Mammary epithelial cell (primary cell): ENCODE measurements at places on chromosomes 6 and 20. TPM values are rescaled to one million over a fixed set of nuclear protein-coding genes. Genes with fewer than 3 reads are reported as not detected.

Gene B3GALT4
- polyA plus RNA-seq, result 1.1 TPM

Gene OOEP
- polyA plus RNA-seq, result not detected

Gene SNAP25
- polyA plus RNA-seq, result not detected

Gene TRIM38
- 3.4 TPM for polyA plus RNA-seq

DNA sequence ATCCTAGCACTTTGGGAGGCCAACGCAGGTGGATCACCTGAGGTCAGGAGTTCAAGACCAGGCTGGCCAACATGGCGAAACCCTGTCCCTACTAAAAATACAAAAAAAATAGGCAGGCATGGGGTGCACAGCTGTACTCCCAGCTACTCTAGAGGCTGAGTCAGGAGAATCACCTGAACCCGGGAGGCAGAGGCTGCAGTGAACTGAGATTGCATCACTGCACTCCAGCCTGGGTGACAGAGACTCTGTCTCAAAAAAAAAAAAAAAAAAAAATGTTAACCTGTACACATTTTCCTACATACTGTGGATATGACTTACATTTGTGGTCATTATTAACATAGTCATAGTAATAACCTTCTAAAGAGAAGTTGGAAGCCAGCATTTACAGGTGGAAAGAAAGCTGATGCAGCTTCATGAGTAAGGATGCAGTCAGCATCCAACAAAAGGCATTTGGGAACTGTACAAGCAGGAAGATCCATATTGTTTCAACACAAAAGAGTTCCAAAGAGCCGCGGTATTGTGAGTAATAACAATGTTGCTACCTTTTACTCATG lies 186.2 kb downstream of the GPX5 start:
- peak; percentile 95 for DNase-seq

DNA sequence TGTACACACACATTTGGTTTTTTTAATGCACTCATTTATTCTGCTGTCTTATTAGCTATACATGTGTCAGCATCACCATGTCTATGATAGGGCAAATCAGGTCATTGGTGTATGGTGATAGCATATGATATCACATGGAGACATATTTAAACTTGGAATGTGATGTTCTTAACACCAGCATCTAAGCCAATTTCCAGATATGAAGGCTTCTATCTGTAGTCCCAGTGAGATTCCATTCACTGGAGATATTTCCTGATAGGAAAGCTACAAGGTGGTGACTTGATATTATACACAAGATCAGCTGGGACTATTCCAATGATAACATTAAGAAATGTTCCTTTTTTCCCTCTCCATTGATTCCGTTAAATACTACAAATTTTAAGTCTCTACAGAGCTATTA lies 89.3 kb downstream of the TASP1 start:
- no peak for DNase-seq

- peak; percentile 17 for DNase-seq
These were observed 51.1 kb downstream of the KCTD20 start for GRCh38 chr6:36493859-36494258.

- no peak for DNase-seq
These were observed 395.9 kb downstream of the PREX1 start for GRCh38 chr20:48431653-48432493.

DNA sequence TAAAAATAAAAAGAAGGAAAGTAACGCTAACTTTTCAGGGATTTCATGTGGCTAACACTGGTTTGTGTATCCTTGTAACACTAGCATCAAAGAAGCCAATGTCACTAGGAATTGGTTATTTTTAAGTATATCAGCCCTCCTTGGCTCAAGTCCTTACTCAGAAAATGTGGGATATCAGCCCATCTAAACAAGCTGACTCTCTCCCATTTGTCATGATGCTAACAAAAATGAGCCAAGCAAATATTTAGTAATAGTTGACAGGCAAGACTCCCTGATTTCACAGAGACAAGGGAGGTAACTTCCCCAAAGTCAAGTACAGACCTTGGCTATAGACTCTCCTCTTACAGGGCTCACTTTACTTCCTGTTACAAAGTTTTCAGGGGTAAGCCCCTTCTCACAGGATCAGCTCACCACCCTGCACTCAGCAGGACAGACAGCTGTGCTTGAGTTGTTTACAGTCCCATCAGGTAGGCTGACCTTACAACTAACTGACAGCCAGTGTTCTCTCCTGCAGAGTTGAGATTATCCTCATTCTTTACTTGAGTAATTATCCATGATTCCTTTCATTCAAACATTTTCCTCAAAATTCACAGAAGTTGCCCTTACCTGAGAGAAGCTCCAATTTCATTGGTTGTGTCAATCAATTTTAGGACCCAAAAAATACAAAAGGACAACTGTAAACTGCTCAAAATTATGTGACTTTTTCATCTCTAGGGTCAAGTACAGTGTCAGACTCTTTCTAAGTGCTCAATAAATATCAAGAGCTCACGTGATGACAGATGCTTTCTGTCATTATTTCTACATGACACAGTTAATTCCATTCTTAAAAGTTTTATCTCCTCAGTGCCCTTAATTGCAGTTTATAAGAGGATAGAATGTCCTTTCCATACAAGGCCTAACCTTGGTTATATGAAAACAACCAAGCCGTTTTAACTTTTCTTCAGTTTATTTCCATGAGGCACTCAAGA lies 38.1 kb upstream of the BMP5 start:
- no peak for DNase-seq

GRCh38 chr6:142966294-142966693 lies 21.3 kb upstream of the HIVEP2 start:
- DNase-seq, result no peak

- DNase-seq, result no peak
These were observed 54.4 kb downstream of the KIZ start for GRCh38 chr20:21180248-21180647.

DNA sequence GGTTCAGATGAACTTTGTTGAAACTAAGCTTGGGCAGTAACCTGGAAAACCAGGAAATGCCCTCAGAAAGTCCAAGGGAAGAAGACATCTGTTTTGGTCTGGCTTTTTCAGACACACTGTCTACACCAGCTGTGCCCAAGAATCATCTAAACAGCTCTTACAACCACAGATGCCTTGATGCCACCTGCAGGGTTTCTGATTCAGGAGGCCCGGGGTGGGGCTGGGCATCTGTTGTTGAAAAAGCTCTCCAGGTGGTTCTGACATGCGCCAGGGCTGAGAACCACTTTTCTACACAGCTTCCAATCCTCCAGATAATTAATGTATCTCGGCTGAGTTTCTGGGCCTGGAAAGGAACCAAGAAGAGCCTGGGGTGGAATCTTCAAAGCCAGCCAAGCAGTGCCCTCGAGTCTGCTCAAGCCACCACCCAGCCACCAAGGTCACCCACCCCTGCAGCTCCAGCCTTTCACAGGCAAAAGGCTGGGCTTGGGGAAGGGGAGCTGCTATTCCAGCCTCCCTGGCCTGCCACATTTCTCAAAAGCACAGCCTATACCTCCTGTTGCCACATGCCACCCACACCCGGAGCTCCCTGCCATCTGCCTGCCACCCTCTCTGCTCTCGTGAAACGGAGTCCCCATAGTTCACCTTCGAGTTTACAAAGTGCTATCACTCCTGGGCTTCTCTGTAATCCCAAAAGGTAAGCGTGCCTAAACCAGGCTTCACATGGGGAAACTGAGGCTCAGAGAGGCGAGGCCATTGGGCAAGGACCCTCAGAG lies 9.4 kb downstream of the MDGA1 start:
- no peak for DNase-seq

DNA sequence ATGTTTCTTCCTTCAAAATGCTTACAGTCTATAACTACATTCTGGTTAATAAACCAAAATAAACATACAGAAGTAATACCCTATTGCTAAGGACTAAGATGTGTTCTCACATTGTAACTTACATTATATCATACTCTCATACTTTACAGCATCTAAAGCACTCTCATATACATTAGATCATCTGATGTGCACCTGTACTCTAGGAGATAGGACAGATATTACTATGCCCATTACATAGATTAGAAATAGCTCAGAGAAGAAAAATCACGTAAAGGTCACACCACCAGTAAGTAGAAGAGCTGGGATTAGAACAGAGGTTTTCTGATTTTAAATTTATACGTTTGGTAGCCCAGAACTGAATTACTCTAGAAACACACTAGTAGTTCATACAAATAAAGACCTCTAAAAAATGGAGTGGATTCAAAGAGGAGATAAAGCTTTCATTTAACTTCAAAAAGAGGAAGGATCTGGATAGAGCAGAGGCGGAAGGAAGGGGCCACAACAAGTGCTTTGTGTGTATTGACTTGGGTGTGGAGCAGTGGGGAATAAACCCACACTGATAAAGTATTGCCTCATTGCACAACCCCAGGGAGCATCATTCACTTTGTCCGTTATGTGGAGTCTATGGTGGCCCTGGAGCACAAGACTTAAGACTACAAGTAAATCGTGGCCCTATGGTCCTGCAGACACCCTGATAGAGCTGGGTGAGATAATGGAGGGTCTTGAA lies 30.9 kb downstream of the SLC2A12 start:
- no peak for DNase-seq

DNA sequence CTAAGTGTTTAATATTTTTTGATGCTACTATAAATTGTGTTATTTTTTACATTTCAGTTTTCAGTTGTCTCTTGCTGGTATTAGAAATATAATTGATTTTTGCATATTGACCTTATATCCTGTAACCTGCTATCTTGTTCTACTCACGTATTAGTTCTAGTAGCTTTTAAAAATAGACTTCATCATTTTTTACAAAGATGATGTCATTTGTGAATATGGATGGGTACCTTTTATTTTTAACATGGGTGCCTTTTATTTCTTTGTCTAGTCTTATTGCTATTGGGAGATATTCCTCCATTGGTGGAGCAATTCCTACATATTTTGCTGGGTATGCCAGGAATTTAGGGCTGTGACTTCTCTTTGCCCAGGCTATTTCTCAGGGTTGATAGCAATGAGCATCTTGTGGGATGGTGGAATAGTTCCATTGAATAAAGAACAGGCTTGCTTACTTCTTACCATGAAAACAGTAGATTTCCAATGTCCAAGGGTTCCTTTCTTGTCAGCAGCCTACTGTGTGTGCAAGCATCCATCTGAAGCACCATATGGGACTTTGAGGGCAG lies 149.7 kb downstream of the CARMIL1 start:
- no peak for DNase-seq

DNA sequence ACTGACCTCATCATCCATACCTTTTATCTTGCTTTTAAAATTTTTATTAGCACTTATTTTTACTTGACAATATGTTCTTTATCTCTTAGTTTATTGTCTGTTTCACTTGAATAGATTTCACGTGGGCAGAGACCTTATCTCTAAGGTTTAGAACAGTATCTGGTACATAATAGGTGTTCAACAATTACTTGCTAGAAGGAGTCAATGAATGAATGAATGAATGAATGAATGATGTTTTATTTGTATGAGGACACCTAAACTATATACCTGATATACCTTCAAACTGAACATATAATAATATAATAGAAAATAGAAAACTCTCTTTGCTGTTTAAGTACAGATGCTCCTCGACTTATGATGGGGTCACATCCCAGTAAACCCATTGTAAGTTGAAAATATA lies 412.6 kb downstream of the CDKAL1 start:
- no peak for DNase-seq

- no peak for DNase-seq
These were observed 334.5 kb upstream of the NT5E start for GRCh38 chr6:85115376-85115775.

DNA sequence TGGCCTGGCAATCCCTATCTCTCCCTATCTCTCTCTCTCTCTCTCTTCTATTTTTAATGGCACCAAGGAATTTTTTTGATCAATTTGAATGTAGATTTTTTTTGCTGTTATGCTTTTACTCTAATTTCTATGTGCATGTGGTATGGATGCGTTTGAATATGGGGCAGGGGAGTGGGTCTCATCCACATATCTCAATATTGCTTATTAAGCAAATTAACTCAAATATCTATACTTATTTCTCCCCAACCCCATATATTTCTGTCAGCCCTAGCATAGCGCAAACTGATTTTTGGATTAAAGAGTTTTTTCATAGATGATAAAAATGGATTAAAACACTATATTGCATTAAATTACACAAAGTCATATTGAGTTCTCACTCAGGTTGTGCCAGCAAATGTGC lies 210.2 kb downstream of the KHDRBS2 start:
- DNase-seq, result no peak

DNA sequence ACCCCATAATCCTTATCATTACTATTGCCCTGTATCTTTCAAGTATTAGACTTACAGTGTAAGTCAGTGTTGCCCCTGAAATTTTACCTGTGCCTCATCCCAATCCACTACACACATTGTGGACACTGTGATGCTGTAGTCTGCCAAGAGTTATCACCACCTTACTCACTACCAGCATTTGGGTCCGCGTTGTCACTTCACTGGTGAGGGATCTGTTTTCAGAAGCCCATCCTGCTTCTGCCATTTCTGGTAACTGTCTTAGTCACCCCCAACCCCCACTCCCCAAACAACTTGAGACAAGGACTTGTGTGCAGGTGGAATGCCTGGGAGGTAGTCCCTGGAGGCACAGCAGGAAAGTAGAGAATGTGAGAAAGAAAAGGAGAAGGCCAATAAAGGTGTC lies 6.0 kb upstream of the RAB44 start:
- no peak for DNase-seq

DNA sequence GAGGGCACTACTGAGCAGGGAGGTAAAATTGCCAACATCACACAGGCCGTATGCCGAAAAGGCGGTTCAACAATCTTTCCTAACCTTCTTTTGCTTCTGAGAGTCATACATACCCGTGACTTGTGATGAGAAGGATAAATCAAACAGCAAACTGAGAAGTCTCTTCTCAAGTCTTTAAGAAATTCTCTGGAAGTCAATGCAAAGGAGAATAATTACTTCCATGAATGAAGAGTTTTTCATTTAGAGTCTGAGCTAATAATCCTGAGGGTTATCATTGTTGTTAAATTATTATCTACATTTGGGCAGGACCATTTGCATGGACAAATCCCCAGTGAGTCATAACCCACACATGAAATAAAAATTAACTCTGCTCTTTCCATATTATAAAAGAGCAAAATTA lies 22.4 kb upstream of the ILRUN start:
- DNase-seq, result no peak

- peak; percentile 90 for DNase-seq
These were observed 164.4 kb downstream of the SIM1 start for GRCh38 chr6:100300221-100300736.

DNA sequence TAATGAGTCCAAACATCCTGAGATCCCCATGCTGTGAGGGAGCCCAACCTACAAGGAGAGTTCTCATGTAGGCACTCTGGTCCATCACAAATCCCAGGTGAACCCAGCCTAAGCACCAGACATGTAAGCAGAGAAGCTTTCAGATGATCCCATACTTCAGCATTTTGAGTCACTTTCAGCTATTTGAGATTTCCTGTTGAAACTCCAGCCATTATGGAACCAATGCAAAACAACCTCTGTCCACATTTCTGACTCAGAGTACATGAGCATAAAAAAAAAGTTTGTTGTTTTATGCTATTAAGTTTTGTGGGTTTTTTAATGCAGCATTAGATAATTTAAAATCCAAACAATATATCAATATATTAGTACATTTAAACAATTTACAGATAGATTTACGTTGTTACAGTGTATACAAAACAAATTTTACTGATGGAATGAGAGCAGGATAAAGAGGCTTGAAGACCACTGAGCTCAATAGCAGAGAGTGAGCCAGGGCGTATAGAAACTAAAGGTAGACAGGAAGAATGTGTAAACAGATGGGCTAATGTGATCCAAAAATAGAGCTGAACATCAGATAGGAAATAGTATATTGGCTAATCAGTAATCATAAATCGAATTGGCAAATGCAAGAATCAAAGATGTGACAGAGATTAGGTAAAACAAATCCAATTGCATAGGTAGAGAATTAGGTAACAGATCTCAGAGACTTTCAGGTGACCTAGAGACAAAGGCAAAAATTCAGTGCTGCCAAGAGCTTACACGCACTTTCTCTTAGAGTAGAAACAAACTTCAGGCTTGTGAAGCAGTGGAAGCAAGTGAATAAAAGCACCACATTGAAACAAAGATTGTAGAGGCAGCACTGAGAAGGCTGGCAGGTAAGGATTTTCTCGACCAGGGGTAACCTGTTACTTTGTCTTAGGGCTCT lies 36.2 kb upstream of the PLCB1 start:
- DNase-seq, result no peak
